ENCODE measurements at places on chromosomes 12 and 14.

GRCh38 chr14:99258341-99258861 lies 13.6 kb downstream of the BCL11B start:
- DNase-seq: no peak

DNA sequence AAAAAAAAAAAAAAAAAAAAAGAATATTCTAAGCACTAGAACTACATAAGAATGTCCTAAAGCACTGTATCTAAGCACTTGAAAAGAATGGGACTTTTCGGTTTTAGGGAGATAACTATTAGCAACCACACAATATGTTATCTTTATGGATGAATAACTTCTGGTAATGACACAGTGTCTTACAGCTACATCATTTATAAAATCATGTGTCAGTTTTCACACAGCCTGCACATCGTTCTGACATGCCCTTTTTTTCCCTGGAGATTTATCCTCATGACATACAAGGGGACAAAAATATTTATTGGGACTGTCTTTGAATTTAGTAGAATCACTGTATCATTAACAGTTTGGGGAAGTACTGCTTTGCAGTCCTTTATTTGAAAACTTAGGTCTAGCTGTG lies 17.3 kb downstream of the TMEM19 start:
- no peak for DNase-seq

GRCh38 chr12:11763760-11764520 lies 114.5 kb downstream of the ETV6 start:
- no peak for DNase-seq

- DNase-seq: no peak
Measured at GRCh38 chr12:13032164-13032563, 12.0 kb upstream of the FAM234B start.

GRCh38 chr14:22847661-22848341 lies 11.4 kb downstream of the MMP14 start:
- no peak for DNase-seq

GRCh38 chr12:91381309-91381804 lies 198.7 kb upstream of the DCN start:
- DNase-seq: peak; percentile 85

DNA sequence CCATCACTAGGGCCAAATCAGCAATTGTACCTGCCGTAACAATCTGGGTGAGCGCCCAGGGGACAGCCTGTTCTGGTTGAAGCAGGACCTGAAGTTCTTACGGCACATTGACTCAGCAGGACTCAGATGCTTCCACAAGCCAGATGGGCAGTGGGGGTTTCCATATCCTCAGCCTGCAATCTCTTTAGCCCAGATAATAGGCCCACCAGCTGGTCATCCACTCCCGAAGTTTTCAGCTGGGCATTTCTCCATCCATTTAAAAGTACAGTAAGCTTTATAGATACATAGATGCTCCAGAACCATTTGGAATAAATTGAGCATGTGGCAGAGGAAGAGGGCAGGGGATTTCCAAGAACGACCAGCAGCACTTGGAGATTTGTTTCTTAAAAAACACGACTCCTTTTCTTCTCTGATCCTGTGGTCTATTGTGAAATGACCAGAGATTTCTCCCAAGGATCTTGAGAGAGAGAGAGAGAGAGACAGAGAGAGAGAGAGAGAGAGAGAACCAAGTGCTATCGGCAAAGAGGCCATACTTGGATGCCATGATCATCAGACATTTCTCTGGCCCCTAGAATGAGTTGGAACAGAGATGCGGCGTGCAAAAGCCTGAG lies 74.8 kb upstream of the PLXNC1 start:
- DNase-seq: no peak

Measured in NCI-H1048 (cell line).